Stimulated activated CD8-positive, alpha-beta memory T cell treated with anti-CD3 and anti-CD28 coated beads, Interleukin-7, amount 100 ng/mL, for 1 hour (primary cell): ENCODE measurements at places on chromosomes 13 and 19.

DNA sequence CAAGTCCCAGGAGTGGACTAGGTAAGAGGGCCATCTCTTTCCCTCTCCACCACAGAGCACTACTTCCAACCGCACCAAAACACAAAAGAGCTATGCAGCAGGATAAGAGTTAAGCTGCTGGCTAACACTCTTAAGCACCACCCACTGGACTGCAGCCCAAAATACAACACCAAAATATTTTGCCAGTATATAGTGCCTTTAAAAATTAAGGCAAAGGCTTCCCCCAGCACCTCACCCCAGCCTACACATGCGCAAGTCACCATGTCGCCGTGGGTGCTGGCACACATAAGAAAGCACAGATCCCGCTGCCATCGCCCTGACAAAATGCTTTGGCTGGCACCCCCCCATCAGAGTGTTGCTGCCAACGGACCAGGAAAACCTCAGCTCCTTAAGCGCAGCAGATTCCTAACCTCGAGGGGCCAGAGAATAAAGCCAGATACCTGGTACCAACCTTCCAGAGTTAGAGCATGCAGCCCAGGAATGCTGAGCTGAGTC, 608.3 kb downstream of the PCDH17 start:
- DNase-seq = no peak

DNA sequence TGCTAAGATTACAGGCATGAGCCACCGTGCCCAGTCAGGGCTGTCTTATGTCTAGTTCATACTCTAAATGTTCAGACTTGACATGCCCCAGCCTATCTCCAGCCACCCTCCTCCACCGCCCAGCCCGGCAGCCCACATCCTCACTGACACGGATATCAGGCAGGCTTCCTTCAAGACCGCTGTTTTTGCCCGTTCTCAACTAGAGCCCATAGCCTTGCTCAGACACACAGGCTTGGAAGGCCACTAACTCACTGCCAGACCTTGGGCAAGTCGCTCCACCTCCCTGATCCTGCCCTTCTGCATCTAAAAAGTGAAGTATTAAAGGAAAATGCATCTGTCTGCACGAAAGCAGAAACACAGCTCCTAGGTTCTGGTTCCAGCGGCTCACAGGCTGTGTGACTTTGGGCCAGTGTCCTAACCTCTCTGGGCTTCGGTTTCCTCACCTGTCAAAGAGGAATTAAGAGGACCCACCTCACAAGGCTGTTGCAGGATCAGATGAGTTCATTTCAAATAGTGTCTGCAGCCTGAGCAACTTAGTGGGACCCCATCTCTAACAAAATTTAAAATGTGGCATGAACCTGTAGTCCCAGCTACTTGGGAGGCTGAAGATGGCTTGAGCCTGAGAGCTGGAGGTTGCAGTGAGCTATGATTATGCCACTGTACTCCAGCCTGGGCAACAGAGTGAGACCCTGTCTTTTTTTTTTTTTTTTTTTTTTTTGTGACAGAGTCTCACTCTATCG, 14.5 kb upstream of the CERS4 start:
- DNase-seq = no peak

DNA sequence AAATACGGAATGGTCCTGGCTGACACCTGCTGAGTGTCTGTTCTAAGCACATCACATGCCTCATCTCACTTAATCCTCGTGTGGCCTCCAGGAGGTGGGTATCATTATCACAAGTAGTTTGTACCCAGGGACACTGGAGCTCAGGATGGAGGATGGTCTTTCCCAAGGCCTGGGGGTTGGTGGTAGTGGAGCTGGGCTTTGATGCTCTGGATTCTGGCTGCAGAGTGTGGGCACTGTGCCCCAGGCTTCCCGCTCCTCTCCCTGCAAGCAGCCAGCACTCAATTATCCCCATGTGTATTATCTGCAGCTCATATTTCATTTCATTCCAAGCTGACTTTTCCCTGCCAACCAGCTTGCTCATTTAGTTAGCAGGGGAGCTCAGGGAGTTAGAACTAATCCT, 52.1 kb downstream of the SIAH3 start:
- no peak for DNase-seq

DNA sequence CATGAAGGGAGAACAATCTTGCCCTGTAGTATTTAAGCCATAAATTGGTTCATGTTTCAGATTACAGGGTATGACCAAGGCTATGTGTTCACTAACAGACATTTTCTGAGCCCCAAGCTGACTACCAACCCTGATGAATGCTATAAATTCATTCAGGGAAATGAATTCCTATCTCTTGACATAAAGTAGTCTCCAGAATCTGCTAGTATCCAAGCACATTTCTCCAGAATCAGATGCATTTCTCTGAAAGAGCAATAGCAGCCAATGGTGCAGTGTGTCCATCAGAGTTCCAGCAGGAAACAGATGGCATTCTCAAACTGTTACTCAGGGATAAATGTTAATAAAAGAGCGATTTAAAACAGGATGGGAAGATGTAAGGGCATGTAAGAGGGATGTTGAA, 226.4 kb downstream of the COG6 start:
- DNase-seq = no peak

- DNase-seq = no peak
Measured at GRCh38 chr13:30091035-30091434, 216.3 kb downstream of the KATNAL1 start.

DNA sequence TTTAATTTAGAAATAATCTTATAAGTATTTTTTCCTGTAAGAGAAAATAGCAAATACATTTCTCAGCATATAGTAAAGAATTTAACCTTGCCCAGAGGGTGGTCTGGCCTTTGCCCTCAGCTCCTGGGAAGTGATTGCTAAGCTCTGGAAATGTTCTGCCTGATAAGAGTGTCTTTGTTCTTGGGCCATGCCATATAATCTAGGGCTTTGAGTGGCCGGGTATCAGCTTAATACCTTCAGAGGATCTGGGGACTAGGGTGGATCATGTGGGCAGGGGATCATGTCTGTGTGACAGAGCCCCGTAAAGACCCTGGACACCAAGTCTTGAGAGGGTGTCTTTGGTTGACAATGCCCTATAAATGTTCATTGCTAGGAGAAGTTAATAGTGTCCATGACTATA, 1032.4 kb upstream of the MIR17HG start:
- DNase-seq = no peak

GRCh38 chr13:106183410-106184065, 351.9 kb downstream of the EFNB2 start:
- DNase-seq = no peak

DNA sequence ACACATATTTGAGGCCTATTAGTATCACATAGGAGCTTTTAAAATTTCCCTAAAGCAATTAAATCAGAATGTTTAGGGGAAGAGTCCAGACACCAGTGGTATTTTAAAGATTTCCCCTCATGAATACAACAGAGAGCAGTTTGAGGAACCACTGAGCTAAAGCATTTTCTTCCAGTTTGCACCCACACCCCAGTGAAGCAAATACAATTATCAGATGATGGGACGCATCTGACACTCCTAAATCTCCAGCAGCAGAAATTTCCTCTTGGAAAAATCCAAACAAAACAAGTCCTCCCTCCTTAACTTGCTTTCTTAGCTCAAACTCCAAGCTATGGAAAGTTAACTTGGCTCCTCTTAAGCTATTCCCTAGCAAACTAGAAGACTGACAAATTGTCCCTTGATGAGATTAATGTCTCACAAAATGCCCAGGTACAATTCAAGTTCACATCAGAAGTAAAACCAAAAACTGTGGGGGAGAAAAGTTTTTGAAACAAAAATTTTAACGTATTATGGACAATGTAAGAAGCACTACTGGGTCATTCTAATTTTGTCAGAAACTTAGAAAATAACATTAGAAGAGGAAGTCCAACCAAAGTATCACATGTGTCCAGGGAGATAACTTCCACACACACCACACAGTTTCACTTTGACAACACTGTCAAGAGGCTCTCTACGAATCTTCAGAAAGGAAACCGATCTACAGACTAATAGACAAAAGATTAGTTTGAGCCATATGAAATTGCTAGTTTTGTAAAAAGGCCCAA, 74.1 kb downstream of the ABCC4 start:
- no peak for DNase-seq

DNA sequence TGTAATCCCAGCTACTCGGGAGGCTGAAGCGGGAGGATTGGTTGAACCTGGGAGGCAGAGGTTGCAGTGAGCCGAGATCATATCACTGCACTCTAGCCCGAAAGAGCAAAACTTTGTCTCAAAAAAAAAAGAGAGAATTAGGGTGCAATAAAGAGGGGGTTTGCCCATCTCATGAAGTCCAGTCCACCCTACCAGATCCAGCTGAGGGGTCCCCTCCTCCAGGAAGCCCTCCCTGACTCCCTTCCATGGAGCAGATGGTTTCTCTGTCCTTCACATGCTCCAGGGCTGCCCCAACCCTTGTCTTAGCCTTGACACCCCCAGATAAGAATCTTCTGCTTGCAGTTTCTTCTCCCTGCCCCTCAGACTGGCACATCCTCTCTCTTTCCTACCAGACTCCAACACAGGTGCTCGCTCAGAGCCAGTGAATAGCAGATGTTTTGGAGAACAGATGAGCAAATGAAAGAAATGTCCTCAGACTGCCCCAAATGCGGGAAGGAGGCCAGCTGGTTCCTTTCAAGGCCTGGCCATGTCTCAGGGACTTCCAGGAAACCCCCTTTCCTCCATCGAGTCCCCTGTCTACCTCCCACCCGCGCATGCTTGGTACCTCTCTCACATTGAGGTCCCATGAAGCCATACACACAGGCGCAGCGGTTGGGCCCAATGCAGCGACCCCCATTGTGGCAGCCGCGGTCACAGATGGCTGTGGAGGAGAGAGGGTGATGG, 5.0 kb downstream of the FBN3 start:
- no peak for DNase-seq

- peak; percentile 81 for DNase-seq
Measured at GRCh38 chr13:76980075-76980718, 11.7 kb upstream of the CLN5 start.

- no peak for DNase-seq
Measured at GRCh38 chr13:70394031-70394548, 285.8 kb upstream of the KLHL1 start.

- no peak for DNase-seq
Measured at GRCh38 chr13:33642374-33643065, 175.4 kb upstream of the RFC3 start.

GRCh38 chr13:110855363-110855762, 59.5 kb downstream of the ANKRD10 start:
- no peak for DNase-seq

DNA sequence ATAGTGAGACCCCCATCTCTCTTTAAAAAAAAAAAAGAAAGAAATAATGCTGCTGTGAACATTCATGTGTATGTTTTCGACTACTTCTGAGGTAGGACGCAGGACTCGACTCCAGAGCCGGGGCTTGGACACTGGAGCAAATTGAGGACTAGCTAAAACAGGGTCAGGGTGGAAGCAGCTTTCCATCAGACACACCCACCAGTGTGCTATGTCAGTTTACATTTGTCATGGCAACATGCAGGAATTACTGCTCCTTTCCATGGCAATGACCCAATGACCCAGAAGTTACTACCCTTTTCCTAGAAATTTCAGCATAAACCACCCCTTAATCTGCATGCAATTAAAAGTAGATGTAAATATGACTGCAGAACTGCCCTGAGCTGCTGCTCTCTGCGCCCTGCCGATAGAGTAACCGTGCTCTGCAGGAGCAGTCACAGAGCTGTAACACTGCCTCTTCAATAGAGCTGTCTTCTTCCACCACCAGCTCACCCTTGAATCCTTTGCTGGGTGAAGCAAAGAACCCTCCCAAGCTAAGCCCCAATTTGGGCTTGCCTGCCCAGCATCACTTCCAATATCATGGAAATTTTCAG, 61.6 kb upstream of the ZNF599 start:
- no peak for DNase-seq

GRCh38 chr19:40862333-40862732, 12.1 kb upstream of the CYP2A6 start:
- DNase-seq = no peak

- DNase-seq = no peak
Measured at GRCh38 chr13:33033051-33033812, 17.0 kb downstream of the KL start.

GRCh38 chr13:43180036-43180660, 156.8 kb downstream of the DNAJC15 start:
- DNase-seq = no peak

DNA sequence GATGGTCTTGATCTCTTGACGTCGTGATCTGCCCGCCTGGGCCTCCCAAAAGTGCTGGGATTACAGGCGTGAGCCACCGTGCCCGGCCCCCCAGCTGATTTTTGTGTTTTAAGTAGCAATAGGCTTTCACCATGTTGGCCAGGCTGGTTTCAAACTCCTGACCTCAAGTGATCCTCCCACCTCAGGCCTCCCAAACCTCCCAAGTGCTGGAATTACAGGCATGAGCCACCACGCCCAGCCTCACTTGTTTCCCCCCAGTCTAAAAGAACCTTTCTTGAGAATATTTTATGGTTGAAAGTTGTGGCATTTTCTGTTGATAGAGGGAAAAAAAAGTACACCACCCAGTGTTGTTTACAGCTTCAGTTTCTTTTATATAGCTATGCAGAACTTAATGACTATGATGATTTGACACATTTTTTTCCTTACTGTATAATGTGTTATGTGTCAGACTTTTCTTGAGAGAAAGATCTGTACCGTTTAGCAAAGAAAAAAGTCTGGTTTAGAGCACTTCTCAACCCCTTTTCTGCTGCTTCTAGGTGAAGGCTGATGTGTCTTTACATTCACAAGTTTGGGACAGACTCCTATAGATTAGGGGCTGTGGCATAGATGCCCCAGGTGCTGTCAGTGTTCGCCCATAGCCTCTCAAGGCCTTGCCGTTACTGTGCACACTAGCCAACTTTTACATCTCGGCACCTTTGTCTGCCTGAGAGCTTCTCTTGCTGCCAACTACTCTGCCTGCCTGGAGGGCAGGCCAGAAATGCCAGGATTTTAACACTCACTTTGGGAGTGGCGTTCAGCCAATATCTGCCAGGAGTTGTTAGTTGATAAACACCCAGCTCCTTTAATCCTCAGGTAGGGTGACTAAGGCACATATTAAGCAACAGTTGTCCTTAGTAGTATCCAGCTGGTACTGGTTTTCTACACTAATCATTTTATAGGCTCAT, 33.0 kb downstream of the KCTD4 start:
- DNase-seq = no peak

DNA sequence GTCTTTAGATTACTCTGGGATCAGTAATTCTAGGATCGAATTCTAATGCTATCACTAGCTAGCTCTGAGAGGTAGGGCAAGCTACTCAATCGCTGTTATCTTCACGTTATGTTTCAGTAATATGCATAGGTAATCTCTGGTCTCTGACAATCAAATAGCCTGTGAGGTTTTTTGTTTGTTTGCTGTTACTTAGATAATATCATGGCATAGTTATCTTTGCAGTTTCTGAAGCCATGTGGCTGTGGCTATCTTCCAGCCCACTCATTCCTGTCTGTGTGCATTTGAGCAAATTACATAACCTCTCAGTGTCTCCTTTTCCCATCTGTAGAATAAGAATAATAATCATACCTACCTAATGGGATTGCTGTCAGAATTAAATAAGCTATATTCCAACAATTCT, 330.2 kb downstream of the PCDH9 start:
- no peak for DNase-seq

DNA sequence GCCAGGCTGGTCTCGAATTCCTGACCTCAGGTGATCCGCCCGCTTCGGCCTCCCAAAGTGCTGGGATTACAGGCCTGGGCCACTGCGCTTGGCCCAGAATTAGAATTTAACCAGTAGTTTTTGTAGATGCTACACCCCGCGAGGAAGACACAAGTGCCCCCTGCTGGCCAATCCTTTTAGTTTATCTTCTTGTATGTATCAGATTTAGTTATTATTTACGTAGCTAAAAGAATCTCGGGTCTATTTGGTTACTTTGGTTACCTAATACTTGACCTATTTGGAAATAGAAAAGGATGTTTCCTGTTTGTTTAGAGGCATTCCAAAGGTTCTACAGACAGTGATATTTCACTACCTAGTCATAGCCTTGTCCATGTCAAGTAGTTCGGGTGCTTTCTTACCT, 22.0 kb downstream of the MUC16 start:
- no peak for DNase-seq
